ENCODE measurements at places on chromosomes 7 and 10.

- no peak for DNase-seq
Measured at GRCh38 chr7:140940898-140941297, 16.2 kb upstream of the BRAF start.

DNA sequence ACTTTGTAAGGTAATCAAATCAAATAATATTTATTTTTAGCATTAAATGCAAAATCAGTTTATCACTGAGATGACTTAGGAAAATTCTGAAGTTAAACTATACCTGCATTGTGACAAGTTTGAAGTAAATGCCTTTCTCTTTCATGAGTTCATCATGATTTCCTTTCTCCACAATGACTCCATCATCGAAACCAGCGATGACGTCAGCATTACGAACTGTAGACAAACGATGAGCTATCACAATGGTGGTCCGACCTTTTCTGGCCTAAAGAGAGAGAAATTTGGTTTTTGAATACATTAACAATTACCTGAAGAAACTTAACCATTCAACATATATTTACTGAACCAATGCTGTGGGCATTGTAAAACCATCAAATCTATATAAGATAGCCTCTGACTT lies 54.9 kb downstream of the ABCB1 start:
- no peak for DNase-seq

GRCh38 chr7:33243319-33243881 lies 114.0 kb downstream of the BBS9 start:
- peak; percentile 9 for DNase-seq

- DNase-seq = no peak
Measured at GRCh38 chr10:81866753-81867152, 8.2 kb upstream of the NRG3 start.

- no peak for DNase-seq
Measured at GRCh38 chr10:49837685-49838084, 75.6 kb upstream of the OGDHL start.

- DNase-seq = peak; percentile 46
Measured at GRCh38 chr7:27200761-27201579, 1.1 kb upstream of the HOXA13 start.

GRCh38 chr10:72455889-72456595 lies 101.3 kb upstream of the DNAJB12 start:
- DNase-seq = no peak

GRCh38 chr10:132169766-132170560 lies 16.8 kb upstream of the DPYSL4 start:
- DNase-seq = no peak

- DNase-seq = no peak
Measured at GRCh38 chr10:27457261-27457945, 46.7 kb upstream of the RAB18 start.

GRCh38 chr10:6507311-6507710 lies 72.8 kb downstream of the PRKCQ start:
- DNase-seq = no peak

DNA sequence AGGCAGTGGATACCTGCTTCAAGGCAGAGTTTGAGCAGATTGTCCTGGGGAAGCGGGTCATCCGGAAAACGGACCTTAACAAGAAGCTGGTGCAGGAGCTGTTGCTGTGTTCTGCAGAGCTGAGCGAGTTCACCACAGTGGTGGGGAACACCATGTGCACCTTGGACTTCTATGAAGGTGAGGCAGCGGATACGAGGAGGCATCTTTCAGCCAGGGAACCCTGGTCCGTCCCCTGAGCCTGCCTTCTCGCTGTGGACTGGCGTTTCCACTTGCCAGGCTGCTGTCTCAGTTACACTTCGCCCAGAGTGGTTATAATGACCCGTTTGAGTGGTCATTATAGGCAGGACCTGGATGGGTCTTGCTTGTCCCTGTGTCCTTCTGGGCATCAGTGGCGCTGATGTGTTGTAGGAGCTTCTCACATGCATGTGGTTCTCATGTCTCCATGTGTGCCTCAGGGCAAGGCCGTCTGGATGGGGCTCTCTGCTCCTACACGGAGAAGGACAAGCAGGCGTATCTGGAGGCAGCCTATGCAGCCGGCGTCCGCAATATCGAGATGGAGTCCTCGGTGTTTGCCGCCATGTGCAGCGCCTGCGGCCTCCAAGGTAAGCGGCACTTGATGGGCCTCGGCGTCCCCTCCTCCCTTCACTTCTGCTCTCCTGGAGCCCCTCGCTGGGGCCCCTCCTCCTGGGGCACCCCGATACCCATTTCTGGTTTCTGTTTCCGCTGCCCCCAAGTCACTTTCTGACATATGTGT lies 18.0 kb downstream of the UPP1 start:
- DNase-seq = no peak

DNA sequence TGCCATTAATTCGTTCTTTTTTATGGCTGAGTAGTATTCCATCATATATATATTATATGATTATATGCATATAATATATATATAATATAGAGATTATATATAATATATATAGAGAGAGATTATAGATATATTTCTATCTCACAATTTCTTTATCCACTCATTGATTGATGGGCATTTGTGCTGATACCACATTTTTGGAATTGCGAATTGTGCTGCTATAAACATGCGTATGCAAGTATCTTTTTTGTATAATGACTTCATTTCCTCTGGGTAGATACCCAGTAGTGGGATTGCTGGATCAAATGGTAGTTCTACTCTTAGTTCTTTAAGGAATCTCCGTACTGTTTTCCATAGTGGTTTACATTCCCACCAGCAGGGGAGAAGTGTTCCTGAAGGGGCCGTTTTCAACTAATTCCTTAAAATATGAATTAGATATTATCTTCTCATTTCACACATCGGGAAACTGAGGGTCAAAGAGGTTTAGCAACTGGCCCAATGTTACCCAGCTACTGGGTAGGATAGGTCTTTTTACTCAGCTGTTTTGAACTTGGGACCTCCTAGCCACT lies 16.5 kb downstream of the NFE2L3 start:
- no peak for DNase-seq

GRCh38 chr10:37700886-37701780 lies 156.3 kb downstream of the ZNF248 start:
- peak; percentile 4 for DNase-seq

DNA sequence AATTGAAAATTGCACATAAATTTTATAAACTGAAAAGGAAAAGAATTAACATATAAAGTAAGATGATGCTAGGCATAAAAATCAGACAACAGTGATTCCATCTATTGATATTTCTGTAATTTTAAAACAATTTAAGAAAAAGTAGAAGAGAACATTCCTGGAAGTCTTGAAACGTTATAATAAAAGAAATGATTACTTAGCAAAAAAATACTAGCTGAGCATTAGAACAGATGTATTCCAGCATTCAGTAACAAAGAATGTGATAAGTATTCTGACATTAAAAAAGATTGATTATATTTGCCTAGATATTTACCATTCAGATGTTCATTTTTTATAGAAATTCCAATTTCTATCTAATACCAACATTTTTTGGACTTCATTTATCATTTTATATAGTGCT lies 120.1 kb upstream of the PPP1R9A start:
- DNase-seq = no peak

DNA sequence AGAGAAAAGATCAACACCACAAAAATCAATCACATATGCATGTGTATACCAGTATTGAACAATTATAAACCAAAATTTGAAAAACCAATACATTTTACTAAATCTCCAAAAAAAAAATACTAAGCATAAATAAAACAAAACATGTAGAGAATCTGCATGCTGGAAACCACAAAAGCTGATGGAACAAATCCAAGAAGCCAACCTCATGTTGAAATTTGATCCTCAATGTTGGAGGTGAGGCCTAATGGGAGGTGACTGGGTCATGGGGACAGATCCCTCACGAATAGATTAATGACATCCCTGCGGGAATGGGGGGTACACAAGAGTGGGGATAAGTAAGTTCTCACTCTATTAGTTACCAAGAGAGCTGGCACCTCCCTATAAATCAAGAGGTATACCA lies 82.5 kb downstream of the OAT start:
- DNase-seq = no peak

- DNase-seq = no peak
Measured at GRCh38 chr7:48085942-48086341, 3.1 kb upstream of the UPP1 start.

DNA sequence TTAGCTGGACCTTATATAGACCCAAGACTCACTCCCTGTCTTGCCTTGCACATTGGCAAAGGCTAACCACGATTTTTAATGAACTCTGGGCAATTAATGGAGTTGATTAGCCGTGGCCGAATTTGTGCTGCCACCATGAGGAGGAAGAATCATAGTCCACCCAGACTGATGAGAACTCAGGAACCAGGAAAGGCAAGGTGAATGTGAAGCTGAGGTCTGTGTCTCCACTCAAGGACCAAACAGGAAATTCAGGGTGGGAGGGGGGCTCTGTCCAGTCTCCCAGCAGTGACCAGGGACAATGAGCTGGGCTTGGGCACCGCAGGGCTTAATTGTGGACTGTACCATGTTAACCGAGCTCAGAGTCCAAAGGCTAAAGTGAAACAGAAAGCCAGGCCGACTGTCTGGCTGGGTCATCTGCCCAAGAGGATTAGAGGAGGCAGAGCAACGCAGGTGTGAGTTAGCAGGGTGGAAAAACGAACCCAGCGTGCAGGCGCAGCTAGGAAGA lies 127.0 kb upstream of the JCAD start:
- DNase-seq = no peak
